ENCODE measurements at places on chromosomes 3 and 15.
A peak's percentile ranks its signal among the peaks of the same experiment; 100 is the strongest.

DNA sequence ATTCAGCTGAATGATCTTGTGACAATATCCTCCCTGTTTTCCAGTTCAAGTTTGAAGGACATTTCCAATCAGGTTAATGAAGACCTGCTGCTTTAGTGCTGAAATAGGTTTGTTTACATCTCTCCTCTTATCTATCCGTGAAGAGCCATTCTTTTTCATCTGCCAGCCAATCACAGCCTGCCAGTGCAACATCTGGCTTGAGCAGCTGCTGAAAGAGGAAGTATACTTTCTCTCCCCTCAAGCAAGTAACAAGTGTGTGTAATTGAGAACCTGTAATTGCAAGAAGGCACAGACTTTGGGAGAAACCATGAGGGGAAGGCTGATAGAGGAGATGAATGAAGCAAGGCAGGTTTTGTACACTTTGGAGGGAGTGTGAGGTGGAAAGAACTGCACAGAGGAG lies 404.3 kb downstream of the AGBL1 start:
- DNase-seq: no peak

GRCh38 chr3:126553284-126554084 lies 5.2 kb downstream of the C3orf22 start:
- DNase-seq: no peak

DNA sequence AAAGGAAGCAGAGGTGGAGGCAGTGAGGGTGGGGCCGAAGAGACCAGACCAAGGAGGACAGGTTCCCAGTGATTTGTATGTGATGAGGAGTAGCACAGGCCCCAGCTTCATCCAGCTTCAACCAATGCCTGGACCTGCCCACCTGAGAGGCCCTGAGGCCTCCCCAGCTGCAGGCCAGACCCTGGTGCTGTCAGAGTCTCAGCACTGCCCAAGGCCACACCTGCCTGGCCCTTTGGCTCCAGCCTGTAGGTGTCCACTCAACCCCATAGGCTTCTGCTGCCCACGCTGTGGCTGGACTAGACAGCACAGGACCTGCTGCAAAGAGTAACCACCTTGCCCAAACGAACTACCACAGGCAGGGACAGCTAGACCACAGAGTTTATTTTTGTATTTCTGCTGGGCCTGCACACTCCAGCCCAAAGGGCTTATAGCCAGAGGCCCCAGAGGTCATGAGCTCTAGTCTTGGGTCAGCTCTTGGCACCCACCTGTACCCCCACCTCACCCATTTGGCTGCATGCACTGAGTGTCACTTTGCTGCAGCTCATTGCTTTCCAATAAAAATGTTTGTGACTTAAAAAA lies 81.9 kb upstream of the CDV3 start:
- no peak for DNase-seq

- DNase-seq: no peak
These were observed 593.3 kb downstream of the FOXP1 start for GRCh38 chr3:70990185-70990584.

- DNase-seq: no peak
These were observed 211.0 kb upstream of the TTC14 start for GRCh38 chr3:180391001-180391400.

DNA sequence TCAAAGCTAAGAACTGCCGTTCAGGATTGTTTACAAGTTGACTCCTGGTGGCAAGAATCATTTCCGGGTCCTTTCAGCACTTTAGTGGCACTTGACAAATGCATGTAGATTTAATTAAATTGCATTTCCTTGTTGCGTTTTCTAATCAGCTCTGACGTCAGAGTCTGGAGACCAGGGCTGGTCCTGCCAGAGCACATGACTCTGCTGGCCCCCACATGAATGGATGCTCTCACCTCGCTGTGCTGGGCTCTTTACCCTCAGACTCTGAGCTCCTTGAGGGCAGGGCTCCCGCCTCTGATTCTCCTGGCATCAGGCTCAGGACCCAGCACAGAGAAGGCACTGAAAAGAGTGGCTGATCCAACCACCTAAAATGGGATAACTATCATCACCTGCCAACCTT lies 69.4 kb downstream of the FEM1B start:
- no peak for DNase-seq

DNA sequence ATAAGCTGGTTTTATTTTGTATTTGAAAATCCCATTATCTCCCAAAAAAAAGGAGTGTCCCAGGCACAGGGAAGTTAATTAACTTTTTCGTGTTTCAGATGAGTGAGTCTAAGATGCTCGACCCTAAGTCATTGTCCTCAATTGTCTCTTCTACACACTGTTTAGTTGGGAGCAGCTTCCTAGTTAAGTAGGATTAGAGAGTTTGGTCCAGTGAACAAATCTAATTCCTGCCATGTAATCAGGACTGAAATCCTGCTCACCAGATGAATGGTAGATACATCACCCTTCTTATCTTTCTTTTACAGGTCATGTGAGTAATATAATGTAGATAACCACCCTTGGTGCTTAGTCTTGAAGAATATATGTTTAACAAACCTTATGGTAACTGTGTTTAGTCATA lies 228.9 kb upstream of the MANF start:
- DNase-seq: no peak

GRCh38 chr3:20123131-20123652 lies 62.8 kb downstream of the SGO1 start:
- no peak for DNase-seq

GRCh38 chr15:82647045-82647834 lies at the start of gene CPEB1:
Gene CPEB1 (minus strand): TSS chr15:82647363. CDS start chr15:82628459, 18,904 bp downstream.
- DNase-seq: peak; percentile 78

DNA sequence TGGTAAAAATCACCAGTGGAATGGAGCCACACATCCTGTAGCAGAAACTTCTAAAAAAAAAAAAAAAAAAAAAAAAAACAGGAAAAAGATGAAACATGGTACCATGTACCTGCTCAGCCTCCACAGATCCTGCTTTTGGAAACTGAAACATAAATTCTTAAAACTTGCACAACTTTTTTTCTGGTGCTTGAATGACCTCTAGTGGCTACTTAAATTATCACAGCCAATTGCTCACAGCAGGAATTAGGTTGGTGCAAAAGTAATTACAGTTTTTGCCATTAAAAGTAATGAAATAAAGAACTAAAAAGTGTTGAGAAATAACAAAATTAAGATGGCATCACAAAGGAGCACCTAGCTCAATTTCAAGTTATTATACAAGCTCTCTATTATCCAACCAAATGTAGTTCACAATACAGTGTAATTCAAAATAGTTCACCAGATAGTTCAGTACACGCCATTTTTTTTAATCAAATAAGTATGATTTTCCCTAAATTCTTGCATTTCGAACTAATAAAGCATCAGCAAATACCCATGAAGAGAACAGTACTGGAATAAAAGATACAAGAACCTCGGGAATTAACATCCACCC lies 80.6 kb downstream of the ULK4 start:
- peak; percentile 38 for DNase-seq

GRCh38 chr3:126476166-126477060 lies 722 bp upstream of the ZXDC start:
- DNase-seq: peak; percentile 84

GRCh38 chr3:151976211-151977050 lies 103.0 kb downstream of the SUCNR1 start:
- DNase-seq: no peak

DNA sequence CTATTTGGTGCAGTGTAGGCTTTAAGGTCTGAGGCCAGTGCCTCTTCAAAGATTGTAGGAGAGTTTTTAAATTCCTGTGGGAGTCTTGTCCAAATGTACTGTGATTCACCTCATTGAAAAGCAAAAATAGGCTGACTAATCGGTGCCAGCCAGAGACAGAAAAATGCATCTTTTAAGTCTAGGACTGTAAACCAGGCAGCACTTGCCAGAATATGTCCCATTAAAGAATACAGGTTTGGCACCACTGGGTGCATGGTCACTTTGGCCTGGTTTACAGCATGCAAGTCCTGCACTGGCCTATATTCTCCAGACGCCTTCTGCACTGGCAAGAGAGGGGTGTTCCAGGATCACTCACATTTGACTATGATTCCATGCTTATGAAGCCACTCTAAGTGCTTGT lies 20.3 kb upstream of the NOX5 start:
- DNase-seq: no peak

DNA sequence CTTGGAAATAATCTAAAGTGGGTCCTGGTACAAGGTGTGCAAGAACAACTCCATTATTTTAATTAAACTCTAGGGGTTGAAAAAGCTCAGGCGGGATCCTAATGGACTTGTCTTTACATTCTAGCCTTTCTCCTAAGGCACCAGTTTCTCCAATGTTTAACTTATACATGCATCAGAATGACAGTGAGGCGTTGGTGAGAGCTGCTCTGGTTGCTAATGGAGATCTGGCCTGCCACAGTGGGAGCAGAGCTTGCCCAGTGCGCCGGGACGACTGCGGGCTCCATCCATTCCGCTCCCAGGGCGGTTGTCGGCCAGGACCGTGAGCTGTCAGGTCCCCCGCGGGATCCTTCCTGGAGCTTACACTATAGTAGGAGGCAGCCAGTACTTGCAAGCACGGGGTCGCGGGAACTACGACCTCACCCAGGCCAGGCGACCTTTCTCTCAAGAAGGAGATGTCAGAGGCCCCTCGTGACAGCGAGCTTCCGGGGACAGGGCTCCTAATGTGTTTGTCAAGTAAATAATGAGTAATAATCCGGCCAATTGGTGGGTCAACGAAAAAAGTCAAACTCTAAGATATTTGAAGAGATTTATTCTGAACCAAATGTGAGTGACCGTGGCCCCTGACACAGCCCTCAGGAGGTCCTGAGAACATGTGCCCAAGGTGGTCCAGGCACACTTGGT lies 991 bp upstream of the HIGD1A start:
- peak; percentile 32 for DNase-seq

GRCh38 chr15:67022587-67023105 lies 42.8 kb upstream of the SMAD3 start:
- DNase-seq: no peak

DNA sequence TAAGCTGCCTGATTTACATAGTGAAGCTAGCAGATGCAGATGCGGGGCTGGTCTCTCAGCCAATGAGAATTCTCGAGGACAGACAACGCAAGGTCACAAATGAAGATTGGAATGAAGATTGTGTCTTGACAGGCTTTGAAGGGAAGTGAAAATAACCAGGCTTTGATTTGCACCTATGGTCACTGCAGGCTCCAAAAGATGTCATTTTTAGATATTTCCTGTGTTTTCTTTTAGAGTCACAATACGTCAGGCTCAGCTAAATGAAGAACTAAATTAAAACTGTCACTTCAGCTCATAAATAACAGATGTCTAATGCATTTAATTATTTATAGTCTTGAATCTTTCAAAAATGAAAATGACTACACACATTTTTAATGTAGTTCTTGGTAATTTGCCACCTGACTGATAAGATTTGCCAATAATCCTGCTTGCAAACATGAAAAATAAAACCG lies 99.5 kb downstream of the SQOR start:
- no peak for DNase-seq

DNA sequence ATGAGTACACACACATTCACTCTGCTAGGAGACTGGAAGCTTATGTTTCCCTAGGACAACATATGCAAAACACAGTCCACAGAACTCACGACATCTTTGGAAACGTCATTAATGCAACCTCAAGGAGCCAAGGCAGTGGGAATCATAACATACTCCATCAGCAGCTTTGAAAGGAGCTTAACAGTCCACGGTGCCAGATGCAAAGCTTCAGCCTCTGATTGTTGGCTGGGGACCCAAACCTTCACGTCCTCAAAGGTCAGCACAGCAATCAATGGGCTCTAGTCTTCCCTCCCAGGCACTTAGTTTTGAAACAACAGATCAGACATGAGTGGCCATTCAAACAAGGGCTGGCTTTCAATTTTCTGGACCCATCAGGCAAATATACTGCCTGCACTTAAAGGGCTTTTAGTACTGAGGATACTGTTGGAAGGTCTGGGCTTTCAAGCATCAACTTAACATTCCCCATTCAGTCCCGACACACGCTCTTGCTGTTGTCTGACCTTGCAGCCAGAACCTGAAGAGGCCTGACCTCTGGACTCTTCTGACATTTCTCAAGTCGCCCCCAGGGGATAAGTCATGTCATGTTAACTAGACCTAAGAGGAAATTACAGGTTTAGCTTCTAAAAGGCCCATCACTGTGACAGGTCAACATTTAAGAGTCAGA lies 223.0 kb downstream of the PDZRN3 start:
- no peak for DNase-seq

DNA sequence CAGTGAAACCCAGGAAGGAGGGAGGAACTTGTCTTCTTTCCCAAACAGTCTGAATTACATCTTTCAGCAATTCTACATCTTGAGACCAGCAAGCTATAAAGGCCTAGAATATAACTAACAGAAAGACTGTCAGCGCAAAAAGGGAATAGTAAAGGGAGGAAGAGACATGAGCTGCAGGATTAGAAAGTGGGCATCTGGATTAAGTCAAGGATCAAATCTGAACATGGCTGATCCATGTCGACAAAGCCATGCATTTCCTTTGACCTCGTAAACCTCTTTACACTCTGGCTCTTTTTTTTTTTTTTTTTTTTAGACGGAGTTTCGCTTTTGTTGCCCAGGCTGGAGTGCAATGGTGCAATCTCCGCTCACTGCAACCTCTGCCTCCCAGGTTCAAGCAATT lies 35.4 kb upstream of the KCNMB3 start:
- DNase-seq: no peak

- peak; percentile 51 for DNase-seq
These were observed 181.0 kb upstream of the PPP2R3A start for GRCh38 chr3:135784557-135784956.

GRCh38 chr15:60840306-60840702 lies 361.4 kb upstream of the ICE2 start:
- DNase-seq: no peak

GRCh38 chr3:66863205-66864111 lies 134.6 kb upstream of the KBTBD8 start:
- no peak for DNase-seq

DNA sequence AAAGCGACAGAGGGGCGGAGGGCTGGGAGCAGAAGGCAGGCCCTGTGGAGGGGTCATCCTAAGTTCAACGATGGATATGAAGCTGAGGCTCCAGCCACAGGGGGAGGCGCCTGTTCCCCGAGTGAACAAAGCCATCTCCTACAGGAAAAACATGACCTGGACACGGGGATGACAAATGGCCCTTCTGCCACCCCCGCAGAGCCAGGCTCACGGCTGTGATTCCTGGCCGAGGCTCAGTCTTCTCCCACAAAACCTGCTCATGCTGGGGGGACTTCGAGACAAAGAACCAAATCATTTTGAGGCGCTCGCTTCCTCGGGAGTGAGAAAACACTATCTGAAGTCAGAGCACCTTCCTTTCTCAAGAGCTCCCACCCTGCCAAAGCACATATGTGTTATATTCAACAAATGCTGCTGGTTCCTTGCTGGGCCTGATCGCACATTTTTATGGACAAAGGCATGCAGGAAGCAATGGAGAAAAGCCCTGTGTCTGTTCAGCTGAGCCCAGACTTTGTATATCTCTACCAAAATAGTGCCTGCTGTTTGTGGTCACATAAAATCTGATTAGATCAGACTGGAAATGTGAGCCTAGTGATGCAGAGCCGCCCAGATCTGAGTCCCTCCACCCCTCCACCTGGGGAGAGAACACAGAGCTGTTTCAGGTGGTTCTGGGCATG lies 5.6 kb downstream of the RBP1 start:
- DNase-seq: peak; percentile 27

- no peak for DNase-seq
These were observed 3.5 kb upstream of the ALDH1A2 start for GRCh38 chr15:58069008-58069407.

- no peak for DNase-seq
These were observed 102.9 kb downstream of the PDZRN3 start for GRCh38 chr3:73521734-73522336.

- no peak for DNase-seq
These were observed 82.6 kb upstream of the PPIB start for GRCh38 chr15:64245405-64245804.
